ENCODE measurements at places on chromosomes 11 and 22.

- DNase-seq: no peak
Observed at GRCh38 chr22:50329236-50329635, 2.4 kb upstream of the DENND6B start.

DNA sequence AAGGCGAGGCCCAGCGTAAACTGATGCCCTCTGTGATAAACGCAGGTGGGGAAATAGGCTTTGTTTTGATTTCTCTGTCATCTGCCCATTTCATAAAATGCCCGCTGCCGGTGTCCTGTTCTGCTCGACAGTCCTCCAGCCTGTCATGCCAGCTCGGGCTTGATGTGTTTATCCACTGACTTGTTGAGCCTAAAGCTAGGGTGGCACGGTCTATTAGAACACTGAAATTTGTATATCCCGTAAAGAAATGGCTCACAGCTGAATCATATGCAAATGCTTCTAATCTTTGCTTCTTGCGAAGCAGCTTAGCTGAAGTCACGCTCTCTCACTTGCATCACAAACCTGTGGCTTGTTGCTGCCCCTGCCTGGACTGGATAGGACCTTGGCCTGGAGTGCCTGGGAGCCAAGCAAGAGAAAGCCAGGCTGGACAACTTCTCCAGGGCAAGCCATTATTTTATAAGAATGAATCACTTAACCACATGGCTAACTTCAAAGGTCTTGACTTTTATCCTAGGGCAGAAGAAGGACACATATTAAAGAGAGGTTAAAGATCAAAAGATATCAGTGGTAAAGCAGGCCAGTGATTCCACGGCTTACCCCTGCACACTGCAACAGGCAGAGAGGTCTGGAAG lies 33.1 kb downstream of the EHF start:
- DNase-seq: no peak

DNA sequence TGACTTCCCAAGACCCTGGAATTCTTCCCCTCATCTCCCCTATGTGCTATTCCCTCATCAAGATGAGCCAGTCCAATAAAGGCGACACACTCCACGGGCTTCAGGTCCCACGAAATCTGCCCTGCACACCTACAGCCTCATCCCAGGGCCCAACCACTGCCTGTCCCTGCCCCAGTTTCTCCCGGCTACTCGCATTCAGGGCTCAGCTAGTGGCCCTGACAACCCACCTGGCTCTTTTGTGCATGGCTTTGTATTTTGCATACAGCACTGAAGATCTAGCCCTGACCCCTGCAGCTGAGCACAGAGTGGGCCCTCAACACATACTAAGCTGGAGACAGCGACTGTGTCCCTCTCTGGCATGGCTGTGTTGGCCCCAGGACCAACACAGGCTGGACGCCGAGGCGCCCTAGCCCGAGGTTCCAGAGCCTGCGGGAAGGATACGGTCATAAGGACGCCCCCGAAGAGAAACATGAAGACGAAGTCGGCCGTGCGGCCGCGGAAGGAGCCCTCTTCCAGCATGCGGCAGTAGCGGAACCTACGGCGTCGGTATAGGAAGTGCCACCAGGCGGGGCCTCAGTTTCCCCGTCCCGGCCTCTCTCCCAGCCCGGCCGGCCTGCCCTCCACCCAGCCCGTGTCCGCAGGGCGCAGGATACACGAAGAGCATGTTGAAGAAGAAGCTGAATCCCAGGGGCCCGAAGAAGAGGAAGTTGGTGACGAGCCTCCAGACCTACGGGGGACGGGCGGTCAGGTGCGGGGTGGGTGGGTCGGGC lies 710 bp downstream of the DERL3 start:
- DNase-seq: no peak

DNA sequence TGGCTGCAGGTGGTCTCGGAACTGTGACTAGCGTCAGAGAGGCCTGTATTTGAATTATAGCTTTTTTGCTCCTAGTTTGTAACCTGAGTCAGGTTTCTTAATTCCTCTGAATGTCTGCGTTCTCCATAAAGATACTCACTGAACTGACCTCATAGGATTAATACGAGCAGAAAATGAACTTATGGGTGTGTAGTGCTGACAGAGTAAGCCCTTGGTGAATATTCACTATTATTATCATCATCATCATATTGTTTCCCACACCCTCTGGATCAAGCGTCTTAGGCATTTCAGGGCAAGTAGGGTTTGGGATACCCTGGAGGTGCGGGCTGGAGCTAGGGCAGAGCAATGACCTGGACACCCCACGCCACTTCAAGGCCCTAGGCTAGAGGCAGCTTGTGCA lies 29.0 kb downstream of the ARFGAP2 start:
- DNase-seq: no peak

DNA sequence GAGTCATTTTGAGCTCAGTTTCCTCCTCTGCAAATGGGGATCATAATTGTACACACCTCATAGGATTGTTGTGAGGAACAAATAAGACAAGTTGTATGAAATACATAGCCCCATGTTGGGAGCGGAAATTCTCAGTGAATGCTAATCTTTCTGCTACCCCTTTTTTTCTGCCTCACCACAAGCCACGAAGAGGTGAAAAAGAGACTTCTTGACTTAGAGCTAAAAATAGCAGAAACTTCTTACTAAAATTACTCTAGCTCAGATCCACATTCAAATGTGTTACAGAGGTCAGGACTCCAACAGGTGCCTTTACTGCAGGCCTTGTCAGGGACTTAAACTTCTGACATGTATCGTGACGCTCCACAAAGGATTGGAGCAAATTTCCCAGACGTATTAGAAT lies 128.5 kb downstream of the MIAT start:
- no peak for DNase-seq

DNA sequence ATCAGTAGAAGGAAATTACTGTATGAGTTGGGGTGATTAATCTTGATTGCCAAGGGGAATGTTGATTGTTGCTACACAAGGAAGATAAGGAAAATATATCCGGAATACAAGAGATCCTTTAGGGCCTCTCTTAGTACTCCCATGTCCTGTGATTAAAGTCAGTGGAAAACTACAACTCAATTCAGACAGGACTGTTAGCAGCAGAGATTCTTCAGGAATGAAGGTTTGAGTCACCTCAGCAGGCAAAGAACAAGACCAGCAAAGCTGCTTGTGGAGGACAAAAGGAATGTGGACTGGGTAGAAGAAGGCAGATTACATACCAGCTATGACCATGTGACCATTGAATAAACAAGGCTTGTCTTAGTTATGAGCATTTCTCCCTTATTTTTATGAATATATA lies 478.2 kb downstream of the BUD13 start:
- no peak for DNase-seq

DNA sequence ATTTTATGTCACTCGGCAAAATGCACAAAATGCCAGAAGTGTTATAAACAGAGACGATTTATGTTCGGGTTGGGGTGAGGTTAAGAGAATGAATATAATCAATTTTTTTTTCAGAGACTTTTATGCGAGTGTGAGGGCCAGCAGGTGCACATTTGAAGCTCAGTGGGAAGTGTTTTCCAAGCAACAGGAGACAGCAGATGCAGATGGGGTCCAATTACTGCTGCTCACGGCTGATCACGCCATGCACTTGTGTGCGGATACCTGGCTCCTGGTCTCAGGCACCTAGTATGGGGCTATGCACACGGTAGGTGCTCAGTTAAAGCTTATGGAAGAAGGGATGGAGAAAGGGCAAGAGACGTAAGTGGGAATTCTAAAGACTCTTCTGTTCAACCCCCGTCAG lies 249.1 kb downstream of the MIAT start:
- no peak for DNase-seq

- DNase-seq: no peak
Observed at GRCh38 chr11:19595840-19596751, 116.5 kb upstream of the NAV2 start.

DNA sequence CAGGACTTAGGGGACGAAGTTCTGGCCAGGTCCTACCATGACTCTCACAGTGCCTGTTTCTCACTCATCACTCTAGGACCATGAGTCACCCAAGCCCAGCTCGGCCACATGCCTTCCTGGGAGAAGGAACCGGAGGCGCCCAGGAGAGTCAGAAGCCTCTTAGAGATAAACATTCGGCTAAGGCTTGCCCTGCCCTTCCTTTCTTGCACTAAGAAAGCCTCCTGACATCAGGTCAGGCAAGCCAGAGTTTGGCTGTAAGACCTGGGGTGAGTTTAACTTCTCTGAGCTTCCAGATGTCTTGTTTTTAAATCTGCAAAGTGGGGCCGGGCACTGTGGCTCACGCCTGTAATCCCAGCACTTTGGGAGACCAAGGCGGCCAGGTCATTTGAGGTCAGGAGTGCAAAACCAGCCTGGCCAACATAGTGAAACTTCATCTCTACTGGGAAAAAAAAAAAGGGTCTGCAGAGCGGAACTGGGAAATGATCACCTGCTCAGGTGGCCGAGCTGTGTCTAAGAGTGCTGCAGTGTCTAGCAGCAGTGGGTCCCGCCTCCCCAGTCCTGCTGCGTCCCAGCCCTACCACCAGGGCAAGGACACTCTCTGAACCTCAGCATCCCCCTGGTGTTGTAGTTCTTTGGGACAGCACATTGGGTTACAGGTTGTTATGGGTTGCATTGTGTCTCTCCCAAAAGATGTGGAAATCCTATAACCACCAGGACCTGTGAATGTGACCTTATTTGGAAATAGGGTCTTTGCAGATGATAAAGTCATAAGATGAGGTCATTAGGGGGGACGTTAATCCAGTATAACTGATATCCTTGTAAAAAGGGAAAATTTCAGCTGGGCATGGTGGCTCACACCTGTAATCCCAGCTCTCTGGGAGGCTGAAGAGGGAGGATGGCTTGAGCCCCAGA lies 1.8 kb upstream of the CARS1 start:
- DNase-seq: no peak

DNA sequence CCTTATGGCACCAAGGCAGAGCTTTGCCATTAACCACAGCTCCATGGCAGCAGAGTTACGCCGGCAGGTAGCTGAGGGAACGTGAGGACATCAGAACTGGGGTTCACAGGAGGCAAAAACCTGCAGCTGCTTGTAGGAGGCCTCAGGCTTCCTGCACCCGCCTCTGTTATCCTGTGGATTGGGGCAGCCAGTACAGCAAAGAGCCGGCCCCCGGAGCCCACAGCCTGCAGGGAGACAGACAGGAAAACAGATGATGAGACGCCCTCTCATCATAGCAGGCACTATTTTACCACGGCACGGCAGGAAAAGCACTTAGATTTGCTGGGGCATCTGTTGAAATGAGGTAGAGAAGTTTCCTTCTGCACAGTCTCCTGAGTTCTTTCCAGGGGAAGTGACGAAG lies 870.3 kb downstream of the TBC1D22A start:
- DNase-seq: no peak

GRCh38 chr11:15558513-15559181 lies 443.9 kb downstream of the INSC start:
- no peak for DNase-seq

- DNase-seq: peak; percentile 87
Observed at GRCh38 chr11:59106363-59107336, at the start of gene FAM111B. Gene FAM111B, plus strand, starts transcription at chr11:59107237. Its CDS starts 2,389 bp downstream, at chr11:59109626.

DNA sequence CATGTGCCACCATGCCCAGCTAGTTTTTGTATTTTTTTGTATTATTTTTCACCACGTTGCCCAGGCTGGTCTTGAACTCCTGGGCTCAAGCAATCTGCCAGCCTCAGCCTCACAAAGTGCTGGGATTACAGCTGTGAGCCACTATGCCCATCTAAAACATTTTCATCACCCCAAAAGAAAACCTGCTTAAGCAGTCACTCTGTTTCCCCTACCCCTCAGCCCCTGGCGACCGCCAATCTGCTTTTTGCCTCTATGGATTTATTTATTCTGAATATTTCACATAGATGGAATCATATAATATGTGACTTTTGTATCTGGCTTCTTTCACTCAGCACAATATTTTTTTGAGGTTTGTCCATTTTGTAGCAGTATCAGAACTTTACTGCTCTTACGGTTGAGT lies 18.6 kb upstream of the P2RY2 start:
- DNase-seq: no peak

DNA sequence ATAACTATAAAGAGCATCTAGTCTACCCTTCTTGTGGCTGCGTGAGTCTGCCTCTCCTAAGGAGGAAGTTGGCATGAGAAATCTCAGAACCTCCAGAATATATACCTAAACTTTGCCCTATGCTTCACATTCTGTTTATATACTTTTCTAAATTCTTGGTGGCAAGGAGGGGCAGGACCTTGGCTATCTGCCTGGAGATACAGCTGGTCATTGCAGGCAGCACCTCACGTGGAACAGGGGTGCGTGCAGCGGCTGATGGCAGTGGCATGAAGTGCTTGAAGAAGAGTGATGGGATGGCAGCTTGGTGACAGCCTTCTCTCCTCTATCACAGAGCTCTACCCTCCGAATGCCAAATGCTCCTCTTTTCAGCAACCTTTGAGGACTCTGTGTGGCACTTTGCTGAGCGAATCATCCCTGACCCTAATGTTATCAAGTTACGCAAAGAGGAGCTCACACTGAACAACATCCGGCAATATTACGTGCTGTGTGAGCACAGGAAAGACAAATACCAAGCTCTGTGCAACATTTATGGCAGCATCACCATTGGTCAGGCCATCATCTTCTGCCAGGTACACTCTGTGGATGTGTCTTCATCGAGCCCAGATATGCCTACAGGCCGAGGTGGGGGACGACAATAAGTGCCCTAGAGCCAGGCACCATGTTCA lies 12.5 kb downstream of the DDX25 start:
- DNase-seq: no peak

GRCh38 chr11:86738568-86738967 lies 61.8 kb upstream of the PRSS23 start:
- no peak for DNase-seq

- no peak for DNase-seq
Observed at GRCh38 chr22:37021710-37022482, 2.4 kb downstream of the MPST start.

Data from amygdala (tissue), 56 donors.